ENCODE measurements at places on chromosomes 7 and 10.

DNA sequence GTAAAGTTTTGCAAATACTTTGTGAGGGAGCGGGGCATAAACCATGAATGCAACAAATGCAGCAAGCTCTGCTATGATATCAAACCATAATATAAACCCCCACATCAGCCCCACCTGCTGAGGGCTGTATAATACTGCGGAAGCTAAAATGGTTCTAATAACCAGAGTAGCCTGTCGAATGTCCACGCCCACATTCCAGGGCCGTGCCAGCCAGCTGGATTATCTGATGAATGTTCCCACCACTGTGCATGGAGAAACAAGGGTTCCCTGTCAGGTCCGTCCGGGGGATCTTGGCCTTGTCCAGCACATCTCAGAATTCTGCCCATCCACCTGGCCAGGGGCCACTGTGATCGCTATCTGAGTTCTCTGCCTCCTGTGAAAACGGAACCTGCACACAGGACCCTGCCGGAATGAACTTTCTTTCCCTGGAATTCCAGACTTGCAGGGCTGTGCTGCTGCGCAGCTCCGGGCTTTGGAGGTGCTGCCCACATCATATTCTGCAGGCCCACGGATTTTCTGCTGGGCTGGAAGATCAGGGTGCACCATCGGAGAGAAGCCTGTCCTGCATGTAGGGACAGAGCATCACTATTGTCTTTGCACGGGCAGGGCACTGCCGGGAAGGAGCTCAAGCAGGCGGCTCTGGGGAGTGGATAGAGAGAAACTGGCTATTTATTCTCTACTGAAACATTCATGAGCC is 77.0 kb upstream of the GNA12 start:
- no peak for DNase-seq

GRCh38 chr7:84177758-84178412 is 16.7 kb downstream of the SEMA3A start:
- peak; percentile 71 for DNase-seq

DNA sequence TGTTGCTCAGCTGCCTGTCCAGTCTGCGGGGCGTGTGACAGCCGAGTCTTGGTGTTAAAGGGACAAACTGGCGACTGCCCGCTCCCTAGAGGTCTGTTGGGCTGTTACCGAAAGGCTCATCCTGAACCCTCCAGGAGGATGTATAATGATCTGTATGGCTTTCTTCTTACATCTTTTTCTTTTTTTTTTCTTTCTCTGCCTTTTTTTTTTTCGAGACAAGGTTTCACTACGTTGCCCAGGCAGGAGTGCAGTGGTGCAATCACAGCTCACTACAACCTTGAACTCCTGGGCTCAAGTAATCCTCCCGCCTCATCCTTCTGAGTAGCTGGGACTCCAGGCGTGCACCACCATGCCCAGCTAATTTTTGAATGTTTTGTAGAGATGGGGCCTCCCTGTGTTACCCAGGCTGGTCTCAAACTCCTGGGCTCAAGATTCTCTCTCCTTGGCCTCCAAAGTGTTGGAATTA is 857 bp downstream of the INTS15 start:
- DNase-seq: no peak

- no peak for DNase-seq
These were observed 74.7 kb upstream of the CAMK2B start for GRCh38 chr7:44400033-44400511.
